ENCODE measurements at places on chromosomes 16 and 17. TPM values are rescaled to one million over a fixed set of nuclear protein-coding genes. Genes with fewer than 3 reads are reported as not detected.

DNA sequence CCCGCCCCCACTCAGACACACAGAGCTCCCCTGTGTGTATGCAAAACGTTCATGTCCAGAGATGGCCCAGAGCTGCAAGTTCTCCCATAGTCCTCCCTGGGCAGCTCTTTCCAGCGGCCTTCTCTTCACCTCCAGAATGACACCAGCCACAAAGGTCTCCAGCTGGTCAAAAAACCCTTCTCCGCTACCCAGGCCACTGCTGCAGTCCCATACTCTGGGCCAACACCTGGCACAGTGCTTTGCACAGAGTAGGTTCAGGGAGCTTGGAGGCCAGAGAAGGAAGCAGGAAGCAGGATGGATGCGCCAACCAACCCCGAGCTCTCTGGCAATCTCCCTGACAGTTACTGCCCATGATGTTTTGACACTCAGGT lies 1.1 kb upstream of the STAT5B start:
- no peak for DNase-seq

IRX5 gene
- 1.2 TPM for total RNA-seq

DNA sequence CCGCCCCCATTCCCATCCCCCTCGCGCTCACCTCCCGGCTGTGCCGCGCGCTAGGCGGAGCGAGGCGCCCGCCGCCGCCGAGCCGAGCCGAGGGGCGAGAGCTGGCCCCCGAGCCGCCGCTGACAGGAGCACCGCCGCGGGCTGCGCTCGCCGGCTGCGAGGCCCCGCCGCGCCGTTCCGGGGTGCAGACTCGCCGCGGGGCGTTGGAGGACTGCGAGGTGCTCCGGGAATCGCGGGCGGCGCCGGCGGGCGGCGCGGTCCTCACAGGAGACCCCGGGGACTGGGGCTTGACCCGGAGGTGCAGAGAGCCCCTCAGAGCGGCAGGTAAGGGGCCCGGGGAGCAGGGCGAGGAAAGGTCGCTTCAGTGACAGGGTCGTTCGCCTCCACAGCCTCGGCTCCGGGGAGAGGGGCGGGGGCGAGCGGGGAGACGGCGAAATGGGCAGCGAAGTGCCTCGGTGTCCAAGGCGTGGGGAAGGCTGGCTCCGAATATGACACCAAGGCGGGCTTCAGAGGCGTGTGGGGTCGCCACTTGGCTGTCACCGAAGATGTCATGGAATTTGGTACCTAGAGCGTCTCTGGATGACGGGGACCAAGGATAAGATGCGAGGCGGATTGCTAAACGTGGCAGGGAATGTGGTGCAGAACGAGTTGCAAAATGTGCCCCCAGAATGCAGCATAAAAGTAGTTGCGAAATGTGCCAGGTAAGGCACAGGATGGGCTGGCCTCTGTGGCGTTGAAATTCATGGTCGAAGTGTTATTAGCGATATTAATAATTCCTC lies 580 bp downstream of the TANC2 start:
- no peak for DNase-seq

SUMO2 gene
- 616 TPM for total RNA-seq

SCNN1B gene
- not detected for total RNA-seq

CHRNE gene
- total RNA-seq = 0.31 TPM

PLEKHH3 gene
- total RNA-seq = 14.1 TPM

GRCh38 chr16:14286368-14287230 lies 215.5 kb downstream of the MRTFB start:
- DNase-seq = no peak

FGF11 gene
- total RNA-seq = 5.1 TPM

HSPB9 gene
- total RNA-seq = not detected

DNA sequence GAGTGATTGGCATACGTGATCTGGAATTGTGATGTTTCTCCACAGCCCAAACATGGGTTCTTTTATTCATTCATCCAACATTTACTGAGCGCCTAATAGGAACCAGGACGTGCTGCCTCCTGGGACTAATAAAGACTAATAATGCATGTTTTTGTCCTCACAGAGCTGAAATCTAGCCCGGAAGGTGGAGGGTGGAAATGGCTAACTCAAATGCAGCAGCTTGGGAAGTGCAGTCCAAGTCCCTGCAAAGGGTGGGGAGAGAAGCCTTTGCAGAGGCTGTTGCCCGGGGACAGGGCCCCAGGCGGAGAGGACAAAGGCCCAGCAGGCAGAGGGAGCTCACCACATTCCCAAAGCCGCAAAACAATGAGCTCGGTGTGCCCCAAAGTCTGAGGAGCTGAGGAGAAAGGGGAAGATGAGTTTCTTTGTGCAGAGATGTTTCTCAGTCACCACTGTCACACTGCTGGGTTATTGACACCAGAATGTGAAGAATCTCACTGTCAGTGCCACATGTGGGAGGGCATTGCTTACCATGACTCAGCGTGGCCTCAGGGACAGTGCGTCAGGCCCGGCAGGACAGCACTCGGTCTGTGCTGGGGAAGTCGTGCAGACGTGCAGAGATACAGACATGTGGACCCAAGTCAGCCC lies 118.2 kb upstream of the CHMP6 start:
- DNase-seq = no peak

DNA sequence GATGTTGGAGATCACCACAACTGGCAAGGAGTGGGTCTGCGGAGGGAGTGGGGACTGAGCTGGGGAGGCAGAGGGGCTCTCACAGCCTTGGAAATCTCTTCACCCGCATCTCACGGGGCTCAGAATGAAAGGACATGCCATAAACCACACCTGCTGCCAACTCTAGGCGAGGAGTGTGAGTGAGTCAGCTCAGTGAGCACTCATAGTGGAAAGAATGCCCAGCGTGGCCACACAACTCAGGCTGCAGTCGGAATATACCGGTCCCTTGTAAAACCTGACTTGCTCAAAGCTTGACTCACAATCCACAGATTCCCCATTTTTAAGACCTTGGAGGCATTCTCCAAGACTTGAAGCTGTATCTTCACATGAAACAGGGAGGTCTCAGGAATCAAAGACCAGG lies 36.7 kb downstream of the STAT5A start:
- no peak for DNase-seq

- DNase-seq = no peak
Observed at GRCh38 chr16:29644338-29644857, 18.6 kb upstream of the SPN start.

TMEM235 gene
- not detected for total RNA-seq

DNA sequence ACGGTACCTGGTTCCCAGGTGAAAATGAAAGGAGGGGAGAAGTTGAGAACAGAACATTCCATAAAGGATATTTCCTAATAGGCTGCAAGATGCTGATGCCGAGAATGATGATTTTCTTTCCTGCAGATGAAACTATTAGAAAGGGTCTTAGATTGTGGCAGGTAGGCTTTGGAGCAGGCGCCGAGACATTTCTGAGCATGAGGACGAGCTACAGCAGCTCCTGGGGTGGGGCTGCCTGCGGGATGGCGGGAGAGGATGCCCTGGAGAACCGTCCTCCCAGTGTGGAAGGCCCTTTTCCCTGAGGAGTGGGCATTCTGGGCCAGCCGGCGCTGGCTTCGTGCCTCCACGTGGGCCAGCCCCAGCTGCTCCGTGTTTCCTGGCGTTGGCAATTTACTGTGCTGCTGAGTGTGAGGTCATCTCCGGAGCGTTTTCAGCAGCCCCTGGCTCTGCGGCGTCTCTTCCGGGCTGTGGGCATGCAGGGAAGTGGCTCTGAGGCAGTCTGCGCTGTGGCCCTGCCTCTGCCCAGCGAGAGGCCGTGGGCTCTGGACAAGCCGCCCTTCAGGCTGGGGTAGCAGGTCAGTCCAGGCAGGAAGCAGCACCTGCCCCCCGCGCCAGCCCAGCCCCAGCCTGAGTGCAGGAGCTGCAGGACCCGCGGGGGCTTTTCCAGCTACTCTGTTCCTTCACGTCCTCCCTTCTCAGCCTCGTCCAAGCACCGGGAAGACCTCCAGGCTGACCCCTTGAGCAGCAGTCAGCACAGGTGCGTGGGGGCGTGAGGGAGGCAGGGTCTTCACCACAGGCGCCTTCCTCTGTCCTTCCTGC lies 12.2 kb downstream of the ENGASE start:
- DNase-seq = no peak

TBC1D3B gene
- total RNA-seq = 30.1 TPM

DNA sequence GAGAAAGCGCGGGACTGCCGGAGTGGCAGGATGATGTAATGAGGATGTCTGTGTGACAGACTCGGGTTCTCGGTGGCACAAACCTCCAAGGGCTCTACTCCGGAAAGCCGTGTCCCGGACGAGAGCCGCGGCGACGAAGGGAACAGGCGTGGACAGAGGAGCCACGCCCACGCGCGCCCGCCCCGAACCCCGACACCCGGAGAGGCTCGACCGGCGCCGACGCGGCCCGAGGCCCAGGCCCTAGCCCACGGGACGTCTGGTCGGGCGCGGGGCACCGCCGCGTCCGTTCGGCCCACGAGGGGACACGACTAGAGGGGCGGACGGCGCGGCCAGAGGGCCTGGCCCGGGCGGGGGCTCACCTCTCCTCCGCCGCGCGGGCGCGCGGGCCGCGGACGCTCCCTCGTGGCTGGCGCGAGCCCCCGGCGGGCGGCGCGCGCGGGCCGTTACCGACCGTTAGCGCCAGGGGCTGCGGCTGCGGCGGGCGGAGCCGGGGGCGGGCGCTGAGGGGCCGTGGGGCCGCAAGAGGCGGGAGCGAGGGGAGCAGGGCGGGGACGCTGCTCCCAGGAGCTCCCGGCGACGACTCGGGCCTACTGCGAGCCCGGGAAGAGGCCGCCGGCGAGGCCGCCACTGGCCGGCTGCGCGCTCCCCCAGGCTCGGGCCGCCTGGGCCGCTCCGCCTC lies 2.1 kb upstream of the IRX5 start:
- no peak for DNase-seq

VPS25 gene
- total RNA-seq = 76.5 TPM

- DNase-seq = no peak
Observed at GRCh38 chr16:73226675-73227074, 178.7 kb upstream of the ZFHX3 start.

GRCh38 chr17:68578236-68578635 lies 22.9 kb downstream of the FAM20A start:
- DNase-seq = no peak

DNA sequence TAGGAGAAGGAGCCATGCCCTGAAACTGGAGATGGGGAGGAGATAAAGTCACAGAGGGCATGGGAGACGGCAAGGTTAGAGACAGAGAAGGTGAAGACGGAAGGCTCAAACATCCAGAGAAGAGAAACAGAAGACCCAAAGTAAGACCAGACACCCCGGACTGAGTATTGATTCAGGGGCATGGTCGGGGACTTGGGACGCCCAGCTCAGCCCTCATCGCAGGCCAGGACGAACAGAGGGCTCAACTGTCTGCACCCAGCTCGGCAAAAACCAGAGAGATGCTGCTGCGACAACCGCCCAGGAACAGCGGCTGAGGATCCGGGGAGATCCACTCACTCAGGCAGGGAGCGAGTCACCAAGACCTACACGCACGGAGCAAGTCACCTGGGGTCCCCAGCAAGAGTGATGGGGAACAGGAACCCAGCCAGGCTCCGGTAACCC lies 999 bp downstream of the XYLT1 start:
- DNase-seq = no peak

- DNase-seq = no peak
Observed at GRCh38 chr17:74340470-74341023, 14.5 kb downstream of the KIF19 start.

DNA sequence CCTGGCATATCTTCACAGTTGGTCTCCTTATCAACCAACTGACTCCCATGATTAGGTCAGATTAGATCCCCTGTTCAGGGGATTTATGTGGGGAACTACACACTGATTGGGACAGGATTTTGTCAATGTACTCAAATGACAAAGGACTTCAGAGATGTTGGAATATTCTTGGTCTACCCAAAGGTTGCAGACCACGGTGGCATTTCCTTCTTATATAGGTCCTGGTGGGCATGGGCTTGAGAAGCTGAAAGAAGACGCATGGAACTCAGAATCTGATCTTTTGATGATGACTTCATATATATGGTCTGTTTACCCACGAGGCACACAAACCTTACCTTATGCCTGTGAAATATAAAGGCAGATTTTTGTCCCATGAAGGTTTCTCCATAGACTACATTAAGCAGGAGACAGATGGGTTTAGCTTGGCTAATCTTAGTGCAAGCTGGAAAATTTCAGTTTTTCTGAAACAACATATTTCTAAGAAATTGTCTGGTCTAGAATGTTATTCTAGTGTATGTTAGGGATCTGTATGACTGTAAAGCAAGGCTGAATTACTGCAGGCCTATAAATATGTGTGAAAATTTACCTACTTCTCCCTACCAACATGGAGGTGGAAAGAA lies 33.5 kb downstream of the HLF start:
- no peak for DNase-seq

GRCh38 chr16:86502856-86503748 lies 7.2 kb upstream of the FOXF1 start:
- no peak for DNase-seq

DNA sequence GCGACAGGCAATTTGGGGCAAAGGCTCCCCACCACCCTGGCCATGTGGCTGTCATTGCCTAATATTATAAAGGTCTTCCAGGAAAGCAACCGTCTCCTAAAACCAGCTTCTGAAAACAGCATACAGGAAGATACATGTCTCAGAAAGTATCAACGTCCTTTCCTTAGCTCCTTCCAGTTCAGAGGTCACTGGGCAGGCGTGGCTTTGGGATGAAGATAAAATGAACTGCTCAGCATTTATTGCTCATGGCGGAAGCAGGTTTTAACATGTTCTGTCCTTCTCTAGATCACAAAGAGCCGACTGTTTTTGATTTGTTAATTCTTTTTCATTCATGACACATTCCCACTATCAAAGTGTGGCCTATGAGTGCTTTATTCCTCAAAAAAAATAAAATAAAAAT lies 8.0 kb downstream of the CFAP20 start:
- no peak for DNase-seq

DNA sequence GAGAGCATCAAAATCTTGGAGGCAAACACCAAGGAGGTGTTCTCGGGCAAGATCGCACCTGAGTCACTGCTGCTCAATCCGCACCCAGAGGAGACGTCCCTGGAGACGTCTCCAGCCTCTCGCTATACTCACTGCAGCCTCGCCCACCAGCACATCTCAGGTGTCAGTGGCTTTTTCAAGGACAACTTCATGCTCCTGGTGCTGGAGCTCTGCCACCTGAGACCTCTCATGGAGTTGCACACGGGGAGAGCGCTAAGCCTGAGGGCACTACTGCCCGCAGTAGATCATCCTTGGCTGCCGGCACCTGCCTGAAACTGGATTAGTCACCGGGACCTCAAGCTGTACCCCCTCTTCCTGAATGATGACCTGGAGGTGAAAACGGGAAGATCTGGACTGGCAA lies 2.6 kb upstream of the MBTPS1 start:
- DNase-seq = no peak

GRCh38 chr16:57537194-57537505 lies 779 bp upstream of the CCDC102A start:
- no peak for DNase-seq

DNA sequence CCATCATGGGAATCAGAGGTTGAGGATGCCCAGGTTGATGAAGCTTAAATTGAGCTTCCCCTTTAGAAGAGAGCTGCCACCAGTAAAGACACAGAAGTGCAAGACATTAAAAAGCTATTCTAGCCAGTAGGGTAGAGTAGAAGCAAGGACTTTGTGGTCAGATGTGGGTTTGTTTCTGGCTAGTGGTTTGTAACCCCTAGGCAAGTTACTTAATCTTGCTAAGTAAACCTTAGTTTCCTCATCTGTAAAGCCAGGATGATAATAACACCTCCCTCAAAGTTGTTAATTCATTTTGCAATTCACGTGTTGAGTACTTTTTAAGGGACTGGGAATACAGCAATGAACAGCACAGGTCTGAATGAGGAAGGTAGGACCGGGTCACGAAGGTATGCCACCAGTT lies 3.6 kb downstream of the SNTB2 start:
- DNase-seq = no peak

WFIKKN2 gene
- total RNA-seq = not detected

- DNase-seq = no peak
Observed at GRCh38 chr16:47392081-47392480, 68.8 kb downstream of the ITFG1 start.

GRCh38 chr17:28421787-28422305 lies 15.8 kb upstream of the SLC46A1 start:
- no peak for DNase-seq

Data from progenitor cell of endocrine pancreas (in vitro differentiated cells).